ENCODE measurements at places on chromosomes 4 and X.
A peak's percentile ranks its signal among the peaks of the same experiment; 100 is the strongest.

DNA sequence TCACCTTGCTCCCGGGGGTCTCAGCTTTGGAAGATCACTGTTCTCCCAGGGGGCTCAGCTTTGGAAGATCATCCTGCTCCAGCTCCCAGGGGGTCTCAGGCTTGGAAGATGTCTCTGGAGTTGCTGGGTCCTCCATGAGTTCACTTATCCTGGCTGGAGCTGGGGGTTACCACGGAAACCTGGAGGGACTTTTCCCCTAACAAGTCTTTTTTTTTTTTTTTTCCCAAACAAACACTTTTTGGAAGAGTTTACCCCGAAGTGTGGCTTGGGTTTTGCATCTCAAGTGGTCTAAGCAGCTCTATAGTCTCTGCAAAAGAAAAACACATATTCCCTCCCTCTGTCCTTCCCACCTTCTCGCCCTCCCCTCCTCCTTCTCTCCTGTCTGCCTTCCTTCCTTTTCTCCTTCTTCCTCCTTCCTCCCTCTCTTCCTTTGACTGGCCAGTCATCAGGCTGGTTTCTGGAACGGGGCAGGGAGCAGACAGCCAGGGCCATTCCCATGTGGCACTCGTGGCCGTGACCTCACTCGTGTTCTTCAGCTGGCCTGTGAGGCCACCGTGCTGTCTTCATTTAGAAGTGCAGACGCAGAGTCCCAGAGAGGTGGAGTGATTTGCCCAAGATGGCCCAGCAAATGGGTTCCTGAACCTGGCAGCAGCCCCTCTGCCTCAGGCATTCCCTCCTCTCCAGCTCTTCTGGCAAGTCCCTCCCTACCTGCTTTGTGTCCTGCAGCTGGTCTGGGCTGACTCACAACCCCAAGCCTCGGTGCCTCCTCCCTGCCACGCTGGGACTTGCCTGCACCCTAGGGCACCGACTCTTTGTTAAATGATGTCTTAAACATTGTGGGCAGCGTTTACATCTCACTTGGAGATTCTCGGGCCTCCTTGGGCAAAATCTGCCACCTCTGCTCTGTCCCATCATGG, 25.9 kb upstream of the HMX1 start:
- no peak for DNase-seq

DNA sequence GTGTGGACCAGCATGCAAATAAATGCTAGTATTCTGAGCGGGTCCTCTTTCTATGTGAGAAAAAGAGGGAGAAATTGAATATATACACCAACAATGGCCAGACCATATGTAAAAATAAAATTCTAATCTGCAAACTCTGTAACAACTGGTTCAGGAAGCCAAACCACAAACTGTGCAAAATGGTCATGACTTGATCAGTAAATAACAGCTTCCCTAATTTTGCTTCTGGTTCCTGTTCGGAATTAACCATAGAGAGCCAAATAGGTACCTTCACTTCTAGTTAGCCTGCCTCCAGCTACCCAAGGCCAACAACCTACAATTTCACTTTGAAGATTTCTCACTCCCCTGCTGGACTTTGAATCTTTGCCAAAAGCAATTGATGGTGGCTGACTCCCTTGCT, 1313.2 kb downstream of the ADGRL3 start:
- peak; percentile 16 for DNase-seq

DNA sequence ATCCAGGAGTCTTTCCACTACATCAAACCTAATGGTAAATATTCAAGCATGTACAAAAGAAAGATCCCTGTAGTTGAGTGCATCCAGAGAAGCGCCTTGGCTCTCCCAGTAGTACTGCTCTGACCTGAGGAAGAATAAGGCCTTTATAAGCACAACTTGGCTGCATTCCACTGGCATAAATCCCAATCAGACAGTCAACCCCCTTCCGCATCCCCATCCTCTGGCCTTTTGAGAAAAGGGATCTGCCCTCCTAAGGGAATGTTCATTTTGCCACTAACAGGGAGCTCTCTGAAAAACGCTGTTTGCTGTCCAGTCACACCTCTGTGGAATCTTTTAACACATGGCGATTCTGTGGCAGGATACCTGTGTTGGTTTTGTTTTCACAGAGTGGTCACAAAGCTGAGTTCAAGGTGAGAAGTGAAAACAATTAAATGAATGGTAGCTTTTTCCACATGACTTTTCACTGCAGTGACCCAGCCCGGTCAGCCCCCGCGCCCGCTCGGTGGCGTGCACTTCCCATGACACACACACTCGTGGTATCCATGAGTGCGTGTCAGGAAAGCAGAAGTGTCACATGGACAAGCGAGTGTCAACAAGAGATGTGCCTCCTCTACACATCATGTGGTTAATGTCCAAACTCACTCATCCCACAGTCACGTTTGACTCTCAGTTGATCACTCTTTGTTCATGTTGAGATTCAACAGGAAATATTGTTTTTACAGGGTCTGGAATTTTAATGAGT, 112.2 kb upstream of the ENPP6 start:
- no peak for DNase-seq

DNA sequence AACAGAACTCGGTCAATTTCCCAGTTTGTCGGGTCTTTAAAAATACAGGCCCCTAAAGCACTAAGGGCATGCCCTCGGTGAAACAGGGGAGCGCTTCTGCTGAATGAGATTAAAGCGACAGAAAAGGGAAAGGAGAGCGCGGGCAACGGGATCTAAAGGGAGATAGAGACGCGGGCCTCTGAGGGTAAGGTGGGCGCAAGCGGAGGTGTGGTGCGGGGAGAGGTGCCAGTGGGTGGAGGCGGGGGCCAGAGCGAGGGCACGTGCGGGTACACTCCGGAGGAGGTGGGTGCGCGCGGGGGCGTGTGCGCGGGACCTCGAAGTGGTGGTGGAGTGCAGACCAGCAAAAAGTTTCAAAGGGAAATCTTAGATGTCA, 787 bp upstream of the TET2 start:
- no peak for DNase-seq

GRCh38 chr4:103289186-103289585, 91.0 kb upstream of the CENPE start:
- no peak for DNase-seq

DNA sequence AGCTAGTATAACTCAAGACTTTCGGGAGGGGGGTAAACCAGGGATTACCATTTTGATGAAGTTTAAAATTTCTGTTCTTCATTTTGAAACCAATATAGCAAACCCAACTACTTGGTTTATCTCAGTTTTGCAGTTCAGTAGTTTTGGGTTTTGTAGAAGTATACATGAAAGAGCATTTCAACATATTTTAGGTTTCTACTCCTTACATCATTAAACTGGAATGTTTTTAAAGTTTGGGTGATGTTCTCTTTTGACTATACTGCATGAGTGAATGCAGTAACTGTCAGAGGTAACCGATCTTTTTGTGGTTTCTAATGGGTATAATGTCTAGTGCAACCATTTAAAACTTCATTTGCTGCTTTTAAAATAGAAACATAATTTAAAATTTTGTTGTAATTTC, 248.3 kb upstream of the MAD2L1 start:
- DNase-seq: no peak

DNA sequence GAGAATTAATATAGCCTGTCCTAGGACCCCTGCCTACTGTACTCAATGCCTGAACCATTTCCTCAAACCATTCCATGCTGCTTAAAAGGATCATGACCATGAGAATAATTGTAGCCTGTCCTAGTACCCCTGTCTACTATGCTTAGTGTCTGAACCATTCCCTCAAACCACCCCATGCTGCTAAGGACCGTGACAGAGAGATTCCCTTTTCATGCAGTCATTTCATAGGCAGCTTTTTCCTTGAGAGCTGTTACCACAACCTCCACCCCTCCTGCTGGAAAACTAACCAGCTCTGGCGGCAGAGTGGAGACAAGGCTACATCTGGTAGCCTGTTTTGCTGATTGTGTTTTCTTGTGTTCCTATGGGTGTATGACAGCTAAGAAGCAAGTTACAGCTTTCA, 174.9 kb upstream of the SMARCAD1 start:
- DNase-seq: no peak
